ENCODE measurements at places on chromosomes 4 and X.

DNA sequence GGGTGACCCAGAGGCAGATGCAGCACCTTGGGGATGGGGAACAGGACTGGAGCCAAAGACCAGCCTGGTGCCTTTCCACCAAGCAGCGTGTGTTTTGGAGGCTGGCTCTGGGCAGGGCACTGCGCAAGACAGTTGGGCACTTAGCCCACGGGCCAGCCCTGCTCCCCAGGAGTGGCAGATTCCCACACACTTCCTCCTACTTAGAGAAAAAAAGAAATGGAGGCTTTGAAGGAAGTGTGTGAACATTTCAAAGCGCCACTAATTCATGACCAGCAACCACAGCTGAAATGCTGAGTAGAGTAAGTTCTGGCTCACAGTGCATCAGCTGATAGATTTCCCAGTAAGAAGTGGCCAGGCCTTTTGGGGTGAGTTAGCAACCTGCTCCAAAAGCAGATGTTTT is 54.9 kb upstream of the LGI2 start:
- DNase-seq: no peak

DNA sequence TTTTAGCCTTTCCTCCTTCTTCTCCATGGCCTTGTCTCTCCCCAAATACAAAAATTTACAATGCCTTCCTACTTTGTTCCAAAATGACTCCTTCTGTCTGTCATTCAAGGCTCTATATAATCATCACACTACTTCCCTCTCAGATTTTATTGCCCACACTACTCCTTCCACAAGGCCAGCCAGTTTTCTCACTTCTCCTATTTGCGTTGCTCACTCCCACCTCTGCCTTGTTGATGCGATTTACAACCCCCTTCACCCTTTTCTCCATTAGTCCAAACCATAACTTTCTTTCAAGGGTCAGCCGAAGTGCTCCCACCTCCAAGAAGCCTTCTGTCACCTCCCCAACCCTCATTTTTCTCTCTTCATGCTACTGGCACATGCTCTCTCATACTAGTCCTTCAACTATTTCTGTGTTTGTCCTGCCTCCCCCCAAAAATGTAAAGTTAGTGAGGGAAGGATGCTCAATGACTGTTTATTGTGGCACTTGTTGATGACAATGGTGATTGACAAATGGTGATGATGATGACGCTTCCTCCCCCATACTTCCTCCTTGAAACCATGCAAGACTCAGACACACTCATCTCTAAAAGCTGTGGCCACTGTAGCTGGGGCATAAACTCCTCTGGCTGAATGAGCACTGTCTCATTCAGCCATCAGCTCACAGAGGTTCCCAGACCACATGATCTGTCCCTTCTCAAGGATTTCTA is 2.7 kb upstream of the XKRX start:
- peak; percentile 31 for DNase-seq

- no peak for DNase-seq
These were observed 52.6 kb downstream of the CPZ start for GRCh38 chr4:8644966-8645752.

DNA sequence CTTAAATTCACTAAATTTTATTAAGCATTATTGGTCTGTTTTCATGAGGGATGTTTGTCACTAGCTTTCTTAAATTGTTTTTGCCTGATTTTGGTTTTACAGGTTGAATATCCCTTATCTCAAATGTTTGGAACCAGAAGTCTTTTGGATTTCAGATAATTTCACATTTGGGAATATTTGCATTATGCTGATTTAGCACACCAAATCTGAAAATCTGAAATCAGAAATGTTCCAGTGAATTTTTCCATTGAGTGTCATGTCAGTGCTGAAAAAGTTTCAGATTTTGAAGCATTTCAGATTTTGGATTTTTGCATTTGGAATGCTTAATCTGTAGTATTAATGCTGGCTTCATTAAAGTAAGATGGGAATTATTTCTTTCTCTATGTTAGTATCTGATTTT is 14.7 kb downstream of the FAM193A start:
- no peak for DNase-seq

- no peak for DNase-seq
These were observed 41.5 kb downstream of the ING2 start for GRCh38 chr4:183546376-183546775.

GRCh38 chrX:34467437-34467836 is 189.6 kb downstream of the TMEM47 start:
- no peak for DNase-seq

DNA sequence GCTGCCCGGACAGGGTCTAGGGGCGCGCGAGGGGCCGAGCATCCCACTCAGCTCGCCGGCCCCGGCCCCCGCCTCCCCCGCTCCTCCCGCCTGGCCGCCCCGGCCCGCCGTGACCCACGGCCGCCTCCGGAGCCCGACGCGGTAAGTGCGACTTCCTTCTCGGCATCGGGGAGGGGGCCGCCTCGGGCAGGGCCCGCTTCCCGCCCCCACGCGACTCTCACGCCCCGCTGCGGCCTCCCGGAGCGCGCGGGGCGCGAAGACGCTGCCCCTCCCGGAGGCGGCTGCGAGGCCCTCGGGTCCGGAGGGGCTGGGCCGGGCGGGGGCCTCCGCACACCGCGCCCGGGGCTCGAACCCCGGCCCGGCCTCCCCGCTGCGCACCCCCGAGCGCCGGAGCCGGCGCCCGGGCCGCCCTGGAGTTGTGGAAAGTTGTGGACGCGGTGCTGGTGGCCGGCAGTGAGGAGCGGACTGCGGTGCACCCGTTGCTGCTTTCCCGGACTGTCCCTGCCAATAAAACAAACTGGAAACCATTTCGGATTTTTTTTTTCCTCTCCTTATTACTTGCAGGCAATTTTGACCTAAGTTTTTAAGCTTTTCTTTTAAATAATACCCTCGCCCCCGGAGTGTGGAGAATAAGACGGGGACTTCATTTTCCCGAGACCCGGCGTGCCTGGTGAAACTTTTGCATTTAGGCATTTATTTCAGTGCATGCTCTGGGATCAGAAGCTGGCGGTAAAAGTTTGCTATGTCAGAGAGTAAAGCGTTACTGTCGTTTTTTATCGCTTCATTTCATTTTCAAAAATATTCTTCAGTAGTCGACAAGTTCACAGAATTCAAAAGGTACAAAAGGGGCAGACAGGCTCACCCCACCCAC is 13.0 kb upstream of the TMEM156 start:
- no peak for DNase-seq

- DNase-seq: no peak
These were observed 95.6 kb downstream of the GATB start for GRCh38 chr4:151665022-151665784.

GRCh38 chr4:118270492-118270891 is 82.3 kb downstream of the PRSS12 start:
- peak; percentile 48 for DNase-seq

DNA sequence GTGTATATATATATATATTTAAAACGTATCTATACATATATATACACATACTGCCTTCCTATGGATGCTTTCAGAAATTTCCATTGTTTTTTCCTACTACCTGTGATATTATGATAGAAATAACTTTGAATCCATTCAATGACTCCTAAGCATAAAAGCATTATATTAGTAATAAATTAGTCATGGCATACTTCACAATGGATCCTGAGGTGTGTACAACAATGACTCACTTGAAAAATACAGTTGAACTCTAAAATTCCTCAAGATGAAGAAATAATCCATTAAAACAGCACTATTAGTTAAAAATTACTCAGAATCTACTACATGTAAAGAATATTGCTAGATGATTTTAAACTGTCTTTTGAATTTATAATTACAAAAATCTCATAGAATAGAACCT is 201.1 kb downstream of the STPG2 start:
- DNase-seq: no peak

GRCh38 chr4:4350909-4351308 is 36.0 kb upstream of the NSG1 start:
- DNase-seq: no peak

- no peak for DNase-seq
These were observed 108.8 kb downstream of the HHIP start for GRCh38 chr4:144754562-144755410.

GRCh38 chr4:53622739-53623151 is 31.5 kb upstream of the LNX1 start:
- no peak for DNase-seq

GRCh38 chrX:19772822-19773628 is 114.4 kb downstream of the SH3KBP1 start:
- DNase-seq: no peak

DNA sequence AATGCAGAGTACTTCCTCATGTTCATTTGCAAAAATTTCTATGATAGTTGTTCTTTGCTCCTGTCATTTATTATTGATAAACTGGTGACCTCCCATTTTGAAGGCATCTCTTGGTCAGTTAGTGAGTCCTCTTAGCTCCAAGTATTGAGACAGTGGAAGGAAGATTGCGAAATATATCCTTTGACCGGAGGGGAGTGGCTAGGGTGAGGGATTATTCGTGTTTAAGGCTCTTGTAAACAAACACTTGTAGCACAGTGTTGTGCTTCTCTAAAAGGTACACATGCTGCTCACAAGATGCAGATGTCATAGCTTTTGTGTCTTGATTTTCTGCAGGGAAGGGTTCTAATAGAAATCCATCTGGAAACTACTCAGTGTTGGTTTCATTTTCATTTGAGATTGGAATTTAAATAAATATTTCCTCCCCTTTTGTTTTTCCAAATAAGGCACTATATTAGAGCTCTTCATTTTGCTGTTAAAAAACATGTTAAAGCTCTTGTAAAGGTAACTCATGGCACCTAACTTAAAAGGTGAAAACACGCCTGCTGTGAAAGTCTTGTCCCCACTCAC is 21.8 kb downstream of the TXLNG start:
- no peak for DNase-seq

DNA sequence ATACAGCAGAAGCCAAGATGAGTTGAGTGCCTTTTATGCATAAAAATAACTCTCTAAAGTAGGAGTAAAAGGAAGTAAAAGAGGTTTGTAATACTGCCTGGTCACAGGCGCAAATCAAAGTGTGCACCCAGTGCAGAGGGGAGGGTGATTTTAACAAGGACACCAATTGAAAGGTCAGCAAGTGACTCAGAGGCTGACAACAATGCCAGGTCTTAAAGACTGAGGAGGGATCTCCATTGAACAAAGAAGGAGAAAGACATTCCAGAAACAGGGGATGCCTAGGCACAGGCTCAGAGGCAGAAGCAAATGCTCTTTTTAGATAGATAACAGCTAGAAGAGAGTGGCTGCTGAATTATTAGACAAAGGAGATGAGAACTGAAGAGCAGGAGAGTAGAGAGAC is 297.4 kb upstream of the VCX start:
- no peak for DNase-seq

GRCh38 chrX:48613502-48614160 is 16.3 kb downstream of the WDR13 start:
- DNase-seq: no peak

- no peak for DNase-seq
These were observed 33.8 kb downstream of the CRLF2 start for GRCh38 chrX:1178580-1179057.

- DNase-seq: no peak
These were observed 28.7 kb upstream of the GYPA start for GRCh38 chr4:144169211-144169610.

DNA sequence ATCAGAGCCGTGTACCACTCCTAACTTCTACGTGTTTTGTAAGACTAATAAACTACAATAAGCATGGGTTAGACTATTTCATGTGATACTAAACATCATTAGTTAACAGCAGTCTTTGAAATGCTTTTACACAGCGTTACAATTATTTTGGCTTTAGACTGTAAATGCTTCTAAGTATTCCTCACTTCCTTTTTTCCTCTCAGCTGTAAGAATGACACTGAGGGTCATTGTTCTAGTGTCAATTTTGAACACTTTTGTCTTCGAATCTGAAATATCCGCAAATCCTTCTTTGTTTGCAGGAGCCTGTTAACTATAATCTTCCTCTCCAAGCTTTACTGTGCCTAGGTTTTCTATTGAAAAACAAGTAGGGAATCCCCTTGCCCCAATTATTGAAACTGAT is 1.5 kb downstream of the ABCE1 start:
- peak; percentile 16 for DNase-seq

- DNase-seq: no peak
These were observed 36.0 kb upstream of the ARSJ start for GRCh38 chr4:114015444-114015899.

DNA sequence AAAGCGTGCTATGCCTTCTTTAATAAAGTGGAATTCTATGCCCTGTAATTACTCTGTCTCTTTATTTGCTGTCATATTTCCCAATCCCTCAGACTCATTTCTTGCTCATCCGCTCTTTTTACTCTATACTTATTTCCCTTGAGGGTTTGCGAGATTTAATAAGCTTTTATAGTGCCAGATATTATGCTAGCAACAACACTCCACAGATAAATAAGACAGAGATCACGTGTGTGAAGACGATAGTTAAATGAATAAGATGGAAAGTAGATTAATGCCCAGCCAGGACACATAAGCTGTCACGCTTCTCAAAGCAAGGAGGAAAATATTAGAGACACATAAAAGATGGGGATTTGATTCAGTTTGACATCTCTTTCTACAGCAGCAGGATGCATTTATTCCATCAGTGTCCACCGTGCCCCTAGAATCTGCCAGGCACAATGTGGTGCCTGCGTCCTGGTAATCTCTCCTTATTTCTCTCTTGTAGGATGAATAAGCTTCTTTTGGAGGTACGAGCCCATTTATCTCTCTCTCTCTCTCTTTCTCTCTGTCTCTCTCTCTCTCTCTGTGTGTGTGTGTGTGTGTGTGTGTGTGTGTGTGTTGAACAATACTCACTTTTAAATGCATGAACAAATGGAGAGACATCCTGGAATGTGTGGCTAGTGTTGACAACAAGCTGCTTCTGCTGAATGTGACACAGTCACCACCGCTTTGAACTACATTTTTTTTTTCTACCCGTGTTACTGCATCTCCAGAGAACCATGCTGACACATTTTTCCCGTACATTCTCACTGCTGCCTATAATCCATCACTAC is 48.2 kb downstream of the TMEM156 start:
- DNase-seq: no peak

- no peak for DNase-seq
These were observed at the start of gene CFAP47 for GRCh38 chrX:35919536-35920309. TSS of gene CFAP47 (plus strand) at chrX:35919734. CDS start at chrX:35919800, 66 bp downstream.

GRCh38 chr4:168200685-168201084 is 108.3 kb downstream of the ANXA10 start:
- DNase-seq: no peak

DNA sequence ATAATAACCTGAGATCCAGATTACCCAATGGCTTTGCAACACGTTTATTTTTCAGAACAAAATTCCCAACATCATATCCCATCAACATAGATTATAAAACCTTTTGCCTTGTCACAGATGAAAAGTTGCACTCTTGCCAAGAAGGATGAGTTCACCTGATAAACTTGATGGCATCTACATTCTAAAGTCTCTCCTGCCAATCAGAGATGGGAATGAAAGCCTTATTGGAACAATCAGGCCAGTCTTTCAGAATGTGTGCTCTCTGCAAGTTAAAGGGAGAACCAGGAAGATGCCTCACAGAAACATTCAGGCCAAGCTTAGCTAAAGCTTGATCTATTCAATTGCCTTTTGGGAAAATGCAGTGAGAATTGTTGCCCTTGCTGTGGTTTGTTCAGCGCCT is 1.3 kb downstream of the LPAR4 start:
- DNase-seq: no peak

- DNase-seq: no peak
These were observed 178.9 kb downstream of the MID1 start for GRCh38 chrX:10441464-10441863.

GRCh38 chr4:90137555-90137954 is 10.4 kb downstream of the CCSER1 start:
- no peak for DNase-seq
